ENCODE measurements at places on chromosomes 2 and 18. TPM values are rescaled to one million over a fixed set of nuclear protein-coding genes. Genes with fewer than 3 reads are reported as not detected.

Gene FAM110C
- total RNA-seq, result 2.6 TPM

Gene GIGYF2
- 67.3 TPM for total RNA-seq

Gene ZDBF2
- 1.8 TPM for total RNA-seq

Gene MATN3
- total RNA-seq, result 2.8 TPM

Gene GKN2
- not detected for total RNA-seq

Gene WDR33
- total RNA-seq, result 87.1 TPM

Gene SATB2
- 20.3 TPM for total RNA-seq

Gene ALLC
- not detected for total RNA-seq

Gene GPR45
- total RNA-seq, result not detected

Gene CHRNG
- total RNA-seq, result not detected

Gene MC4R
- total RNA-seq, result not detected

Gene VWA3B
- total RNA-seq, result not detected

Gene SCN3A
- total RNA-seq, result 0.04 TPM

Measured in A673 (cell line).